ENCODE measurements at places on chromosomes 1 and 21. TPM values are rescaled to one million over a fixed set of nuclear protein-coding genes. Genes with fewer than 3 reads are reported as not detected.

Gene ADORA1
- total RNA-seq = 0.84 TPM

Gene MYOC
- 6.1 TPM for total RNA-seq

Gene SH2D1B
- total RNA-seq = 34.2 TPM

Gene PLA2G2C
- total RNA-seq = not detected

Gene EDN2
- not detected for total RNA-seq

Gene GREM2
- 0.73 TPM for total RNA-seq

Gene CLEC20A
- not detected for total RNA-seq

Gene CYP4B1
- 67.1 TPM for total RNA-seq

Gene JTB
- 157 TPM for total RNA-seq

Gene DAB1
- not detected for total RNA-seq

Gene NBPF3
- 2.1 TPM for total RNA-seq

Gene PALMD
- 254 TPM for total RNA-seq

Gene NMNAT1
- total RNA-seq = 8.7 TPM

Gene IFI6
- 25.1 TPM for total RNA-seq

Gene PSMA5
- 63.5 TPM for total RNA-seq

Gene PIGR
- total RNA-seq = 28.4 TPM

Gene ASCL5
- total RNA-seq = not detected

Gene C1QB
- 79.7 TPM for total RNA-seq

Gene BARHL2
- not detected for total RNA-seq

Gene CD84
- total RNA-seq = 1.1 TPM

Gene LRRC53
- not detected for total RNA-seq

All from gastrocnemius medialis (tissue), 4 donors.